Ascending aorta (tissue), 2 donors: ENCODE measurements at places on chromosomes 5 and 9. TPM values are rescaled to one million over a fixed set of nuclear protein-coding genes. Genes with fewer than 3 reads are reported as not detected.

The ZFP37 gene
- 3.3 TPM for total RNA-seq

DNA sequence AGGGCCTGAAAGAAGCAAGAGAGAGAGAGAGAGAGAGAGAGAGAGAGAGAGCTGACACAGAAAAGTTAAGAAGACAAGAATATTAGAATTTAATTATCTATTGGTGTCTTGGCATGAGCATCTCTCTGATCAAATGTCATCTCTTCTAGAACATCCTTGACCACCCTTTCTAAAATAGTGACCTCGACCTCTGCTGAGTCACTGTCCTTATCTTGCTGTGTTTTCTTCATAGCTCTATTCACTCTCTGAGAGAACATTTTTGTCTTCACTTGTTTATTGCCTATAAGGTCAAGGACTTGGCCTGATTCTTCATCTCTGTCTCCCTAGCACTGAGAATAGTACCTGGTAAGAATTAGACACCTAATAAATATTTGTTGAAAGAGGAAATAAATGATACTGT, 383.8 kb upstream of the RPS23 start:
- DNase-seq = no peak
- H3K27ac ChIP-seq = no peak overlapping the region
- H3K36me3 ChIP-seq = no peaks in the 10 kb centered on the region
- H3K27me3 ChIP-seq = no peaks in the 10 kb centered on the region
- H3K4me1 ChIP-seq = no peaks in the 10 kb centered on the region
- H3K4me3 ChIP-seq = no peak overlapping the region

GRCh38 chr5:174529925-174530681, 194.3 kb upstream of the MSX2 start:
- H3K27me3 ChIP-seq = no peaks in the 10 kb centered on the region
- peaks cover 12% of the 10 kb centered on the region for H3K4me1 ChIP-seq
- H3K27ac ChIP-seq = no peak overlapping the region

DNA sequence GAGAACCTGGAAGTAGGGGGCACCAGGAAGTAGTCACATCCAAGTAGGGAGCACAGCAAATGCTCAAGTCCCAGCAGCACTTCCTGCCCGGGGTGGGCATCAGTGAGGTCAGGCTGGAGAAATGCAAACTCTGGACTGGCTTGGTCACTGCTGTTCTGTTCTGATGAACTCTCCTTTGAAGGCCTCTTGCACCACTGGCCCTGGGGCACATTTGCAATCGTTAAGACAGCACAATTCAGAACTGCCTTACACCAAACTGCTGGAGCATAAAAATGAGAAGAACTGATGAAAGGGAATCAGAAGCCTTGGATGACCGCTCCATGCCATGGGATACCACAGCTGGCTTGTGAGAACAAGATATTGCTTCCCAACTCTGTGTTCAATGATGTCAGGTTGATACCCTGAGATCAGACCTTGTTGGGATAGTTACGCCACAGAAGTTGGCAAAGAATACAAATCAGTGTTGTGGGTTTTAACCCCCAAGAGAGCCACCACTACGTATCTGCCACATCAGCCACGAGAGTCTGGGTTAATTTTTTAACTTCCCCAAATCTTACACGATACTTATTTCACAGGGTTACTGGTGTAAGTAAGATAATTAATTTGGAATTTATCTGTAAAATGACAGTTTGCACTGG, 42.3 kb upstream of the ZSWIM6 start:
- H3K27me3 ChIP-seq = no peaks in the 10 kb centered on the region
- no peaks in the 10 kb centered on the region for H3K36me3 ChIP-seq
- no peak overlapping the region for H3K4me3 ChIP-seq

DNA sequence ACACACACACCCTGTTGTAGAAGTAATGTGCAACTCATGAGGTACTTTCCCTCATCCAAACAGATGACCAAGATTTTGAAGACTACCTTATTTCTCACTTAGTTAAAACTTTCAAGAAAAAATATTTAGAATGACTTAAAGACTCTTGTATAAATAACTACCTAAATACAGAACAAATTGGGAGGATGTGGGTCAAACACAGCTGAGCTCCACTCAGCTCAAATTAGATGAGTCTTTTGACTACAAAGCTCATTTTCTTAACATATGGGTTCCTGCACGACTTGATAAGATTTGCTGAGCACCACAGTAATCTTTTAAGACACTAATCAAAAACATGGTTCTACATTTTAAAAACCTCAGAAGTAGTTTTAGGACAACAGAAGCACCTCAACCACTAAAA, 8.9 kb downstream of the MTX3 start:
- H3K36me3 ChIP-seq = peaks cover 57% of the 10 kb centered on the region
- H3K27ac ChIP-seq = no peak overlapping the region
- no peaks in the 10 kb centered on the region for H3K27me3 ChIP-seq
- no peak overlapping the region for H3K4me3 ChIP-seq

DNA sequence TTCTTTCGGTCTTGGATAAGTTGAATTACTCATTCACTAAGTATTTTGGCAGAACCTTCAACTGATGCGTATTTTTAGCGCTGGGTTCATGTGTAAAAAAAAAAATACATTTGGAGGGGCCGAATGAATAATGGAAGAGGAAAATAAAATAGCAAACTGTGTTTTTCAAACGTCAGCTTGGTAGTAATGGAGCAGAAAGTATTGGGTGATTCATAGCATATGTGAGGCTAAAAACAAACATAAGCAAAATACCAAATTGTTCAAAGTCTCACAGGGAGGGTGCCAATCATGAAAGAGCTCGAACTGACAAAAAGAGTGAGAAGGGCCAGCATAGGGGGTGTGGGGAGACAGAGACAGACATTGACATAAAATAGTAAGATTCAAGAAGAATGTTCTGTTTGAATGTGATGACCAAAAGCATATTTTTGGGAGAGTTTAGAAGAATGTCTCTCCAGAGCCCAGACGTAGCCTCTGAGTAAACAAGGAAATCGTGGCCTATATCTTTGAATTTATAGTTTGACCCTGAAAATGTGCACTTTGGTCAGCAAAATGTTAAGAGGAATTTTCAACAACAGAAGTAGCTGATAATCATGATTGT, 174.9 kb upstream of the HMHB1 start:
- no peaks in the 10 kb centered on the region for H3K36me3 ChIP-seq
- no peak overlapping the region for H3K4me3 ChIP-seq
- H3K27ac ChIP-seq = peak overlapping the region; percentile 60
- peaks cover 22% of the 10 kb centered on the region for H3K4me1 ChIP-seq

GRCh38 chr9:76643399-76644117, 120.7 kb upstream of the PCA3 start:
- H3K4me3 ChIP-seq = no peak overlapping the region
- H3K4me1 ChIP-seq = peaks cover 2% of the 10 kb centered on the region
- DNase-seq = no peak
- no peaks in the 10 kb centered on the region for H3K27me3 ChIP-seq
- peaks cover 39% of the 10 kb centered on the region for H3K36me3 ChIP-seq
